ENCODE measurements at places on chromosomes 4 and X.

DNA sequence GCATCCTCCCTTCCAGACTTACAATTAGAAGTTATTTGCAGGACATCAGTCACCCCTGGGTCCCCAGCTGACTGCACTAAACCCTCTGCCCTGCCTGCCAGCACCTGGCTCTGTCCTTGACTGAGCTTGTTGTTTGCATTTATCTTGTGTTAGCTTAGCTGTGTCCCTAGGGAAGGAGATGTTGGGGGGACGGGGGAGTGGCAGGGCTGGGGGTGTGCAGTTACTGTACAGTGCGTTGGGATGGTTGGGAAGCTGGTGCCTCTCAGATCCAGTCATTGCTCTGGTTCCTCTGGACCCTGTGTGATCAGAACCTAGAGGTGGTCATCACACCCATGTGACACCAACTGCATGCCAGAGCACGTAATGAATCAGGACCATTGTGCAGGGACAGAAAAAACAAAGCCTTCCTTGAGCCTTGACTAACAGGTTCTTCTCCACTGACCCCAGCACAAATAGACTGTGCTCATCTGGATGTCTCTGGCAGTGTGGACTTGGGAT lies 32.7 kb upstream of the PROM1 start:
- DNase-seq, result peak; percentile 67

- DNase-seq, result no peak
These were observed 7.3 kb downstream of the TSR2 start for GRCh38 chrX:54447461-54447860.

DNA sequence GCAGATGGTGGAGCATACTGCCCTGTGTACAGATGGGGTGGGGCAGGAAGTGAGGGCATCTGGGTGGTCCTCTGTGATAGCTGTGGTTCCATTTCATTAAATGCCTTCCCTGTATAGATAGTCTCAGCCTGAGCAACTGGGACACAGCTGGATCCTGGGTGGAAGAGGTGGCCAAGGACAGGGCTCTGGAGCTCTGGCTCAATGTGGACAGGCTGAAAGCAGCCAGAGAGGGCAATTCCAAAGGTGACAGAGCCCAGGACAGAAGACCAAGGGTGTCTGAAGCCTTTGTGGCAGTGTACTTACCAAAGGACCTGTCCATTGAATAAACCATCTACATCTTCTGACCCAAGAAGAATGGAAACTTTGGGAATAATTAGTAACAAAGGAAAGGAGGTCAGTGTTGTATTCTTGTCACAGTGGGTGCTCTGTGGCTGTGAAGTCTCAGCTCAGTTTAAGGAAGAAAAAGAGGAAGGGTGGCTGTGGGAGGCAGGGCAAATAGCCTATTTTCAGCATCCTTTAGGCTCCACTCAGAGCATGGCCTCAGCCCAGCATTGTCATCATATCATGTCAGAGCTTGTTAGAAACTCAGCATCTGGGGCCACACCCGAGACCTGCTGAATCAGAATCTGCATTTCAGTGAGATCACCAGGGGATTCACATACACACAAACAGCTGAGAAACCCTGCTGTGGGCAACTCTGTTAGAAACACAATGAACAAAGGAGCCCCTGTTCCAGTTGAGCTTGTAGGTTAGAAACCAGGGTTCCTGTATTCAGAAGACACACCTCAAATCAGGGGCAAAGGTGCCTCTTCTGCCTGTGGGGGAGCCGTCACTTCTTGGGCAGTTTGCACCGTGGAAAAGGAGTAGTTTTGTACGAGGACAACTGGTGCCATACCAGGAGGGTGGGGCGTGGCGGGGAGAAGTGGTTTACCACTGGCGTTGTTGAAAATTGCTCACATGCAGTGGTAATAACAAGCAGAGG lies 168.6 kb downstream of the PTTG2 start:
- no peak for DNase-seq

DNA sequence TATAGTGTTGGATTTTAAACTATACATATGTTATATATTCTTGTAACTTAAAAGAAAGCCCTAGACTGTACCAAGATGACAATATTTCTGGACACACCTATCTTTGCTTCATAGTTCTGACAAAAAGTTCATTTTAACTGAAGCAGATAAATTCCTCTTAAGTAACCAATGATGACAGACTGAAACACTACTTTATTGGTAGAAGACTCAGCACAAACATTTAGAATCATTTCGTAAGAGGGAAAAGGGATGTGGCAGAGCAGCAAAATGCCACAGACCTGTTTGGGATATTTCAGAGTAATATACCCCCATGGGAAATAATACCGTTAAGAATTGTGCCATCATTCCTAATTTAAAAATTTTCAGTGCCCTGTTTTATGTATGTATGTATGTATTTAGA lies 56.2 kb downstream of the APOO start:
- DNase-seq, result no peak

- no peak for DNase-seq
These were observed 49.4 kb downstream of the ANXA3 start for GRCh38 chr4:78601013-78601412.

DNA sequence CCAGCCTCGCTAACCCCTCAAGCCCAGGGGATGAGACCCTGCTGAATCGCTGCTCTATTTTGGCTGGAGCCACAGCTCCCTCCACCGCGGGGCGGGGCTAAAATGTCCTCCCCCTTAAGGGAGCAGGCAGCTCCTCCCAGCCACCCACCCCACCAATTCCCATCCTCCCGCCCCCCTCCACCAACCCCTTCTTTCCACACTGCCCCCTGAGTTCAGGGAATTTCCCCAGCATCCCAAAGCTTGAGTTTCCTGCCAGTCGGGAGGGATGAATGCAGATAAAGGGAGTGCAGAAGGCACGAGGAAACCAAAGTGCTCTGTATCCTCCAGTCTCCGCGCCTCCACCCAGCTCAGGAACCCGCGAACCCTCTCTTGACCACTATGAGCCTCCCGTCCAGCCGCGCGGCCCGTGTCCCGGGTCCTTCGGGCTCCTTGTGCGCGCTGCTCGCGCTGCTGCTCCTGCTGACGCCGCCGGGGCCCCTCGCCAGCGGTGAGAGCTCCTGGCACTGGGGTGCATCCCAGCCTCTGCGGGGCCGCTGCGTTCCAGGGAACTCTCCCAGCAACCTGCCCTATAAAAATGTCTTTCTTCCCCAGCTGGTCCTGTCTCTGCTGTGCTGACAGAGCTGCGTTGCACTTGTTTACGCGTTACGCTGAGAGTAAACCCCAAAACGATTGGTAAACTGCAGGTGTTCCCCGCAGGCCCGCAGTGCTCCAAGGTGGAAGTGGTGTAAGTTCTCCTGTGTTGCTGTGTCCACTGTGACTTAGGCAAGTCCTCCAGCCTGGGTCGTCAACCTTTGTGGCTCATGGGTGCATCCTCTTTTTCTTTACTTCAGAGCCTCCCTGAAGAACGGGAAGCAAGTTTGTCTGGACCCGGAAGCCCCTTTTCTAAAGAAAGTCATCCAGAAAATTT lies at the start of gene CXCL6:
TSS of gene CXCL6 (plus strand) at position 306 of the 907 bp plus-strand sequence. CDS start at position 379, 73 bp downstream.
- DNase-seq, result no peak

DNA sequence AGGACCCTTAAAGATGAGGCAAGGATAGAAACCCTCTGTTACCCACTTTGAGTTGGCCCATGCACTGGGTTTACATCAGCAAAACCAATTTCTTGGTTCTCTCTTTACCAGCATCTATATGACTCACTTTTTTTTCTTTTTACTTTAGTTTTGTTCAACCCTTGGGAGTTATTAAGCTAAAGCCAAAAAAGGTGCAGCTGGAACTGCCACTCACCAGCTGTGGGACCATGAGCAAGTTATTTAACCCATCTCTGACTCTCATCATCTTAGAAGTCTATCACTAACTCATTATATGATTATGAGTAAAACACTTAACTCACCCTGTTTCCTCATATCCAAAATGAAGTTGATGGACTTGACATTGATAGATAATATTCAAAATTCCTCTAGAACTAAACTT lies 53.4 kb downstream of the GABRB1 start:
- DNase-seq, result no peak

DNA sequence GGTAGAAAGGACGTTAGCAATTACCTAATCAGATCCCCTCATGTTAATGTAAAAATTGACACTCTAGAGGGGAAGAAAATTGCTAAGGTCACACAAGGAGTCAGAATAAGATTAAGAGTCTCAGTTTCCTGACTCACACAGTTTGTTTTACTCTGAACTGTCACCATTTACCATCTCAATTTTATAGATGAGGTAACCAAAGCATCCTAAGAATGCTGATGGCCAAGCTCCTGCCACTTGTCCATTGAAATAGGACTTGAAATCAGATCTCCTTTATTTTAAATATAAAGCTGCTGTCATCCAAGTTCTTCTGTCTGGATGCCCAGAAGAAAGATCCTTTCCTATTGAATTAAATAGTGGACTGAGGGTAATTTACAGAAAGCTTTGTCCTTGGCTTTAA lies 114.8 kb upstream of the VAMP7 start:
- DNase-seq, result no peak

GRCh38 chr4:128461291-128462102 lies 173.9 kb upstream of the PGRMC2 start:
- no peak for DNase-seq

GRCh38 chr4:96150466-96150865 lies 310.6 kb downstream of the PDHA2 start:
- DNase-seq, result no peak

DNA sequence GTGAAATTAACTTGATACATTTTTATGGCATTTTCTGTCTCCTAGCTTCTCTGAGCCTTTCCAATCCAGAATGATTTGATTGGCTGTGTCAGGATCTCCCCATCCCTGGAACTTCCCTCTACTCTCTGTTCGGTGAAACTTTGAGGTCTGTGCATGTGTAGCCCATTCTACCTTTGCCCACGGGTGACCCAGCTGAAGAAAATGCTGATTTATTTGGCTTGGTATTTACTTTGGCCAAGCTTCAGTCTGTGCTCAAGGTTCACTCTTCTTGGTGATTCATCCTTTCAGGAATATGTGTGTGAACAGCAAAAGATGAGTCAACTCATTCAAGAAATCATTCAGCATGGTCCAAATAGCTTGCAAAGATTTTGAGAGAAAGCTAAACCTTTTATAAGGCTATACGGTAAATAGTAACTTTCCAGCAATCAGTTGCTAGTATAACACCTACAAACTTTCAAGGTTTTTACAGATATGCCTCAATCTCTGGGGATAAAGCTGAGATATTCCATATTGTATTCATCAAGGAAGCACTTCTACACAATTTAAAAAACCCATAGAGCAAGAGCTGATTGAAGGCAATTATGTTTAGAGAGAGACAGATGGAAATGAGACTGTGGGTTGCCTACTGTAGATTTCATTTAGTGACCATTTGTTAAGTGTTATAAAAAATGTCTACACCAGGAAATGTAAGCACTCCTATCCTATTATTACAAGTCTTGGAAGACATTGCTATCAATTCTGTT lies 233.9 kb upstream of the CXXC4 start:
- no peak for DNase-seq

DNA sequence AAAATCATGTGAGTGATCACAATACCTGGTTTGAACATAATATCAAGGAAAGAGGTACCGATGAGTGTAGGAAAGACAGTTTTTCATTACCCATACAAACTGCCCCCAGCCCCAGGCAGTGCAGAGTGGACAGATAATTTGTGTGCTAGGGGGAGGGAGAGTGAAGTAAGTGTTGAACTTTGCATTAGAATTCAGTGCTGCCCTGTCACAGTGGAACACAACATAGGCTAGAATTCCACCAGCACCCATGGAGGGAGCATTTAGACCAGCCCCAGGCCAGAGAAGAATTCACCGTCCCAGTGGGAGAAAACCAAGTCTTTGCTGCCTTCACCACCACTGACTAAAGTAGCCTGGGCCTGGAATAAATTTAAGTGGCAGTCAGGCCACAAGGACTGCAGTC lies 107.3 kb downstream of the SCLT1 start:
- no peak for DNase-seq

GRCh38 chrX:130482871-130483270 lies 81.1 kb downstream of the RBMX2 start:
- no peak for DNase-seq

- no peak for DNase-seq
These were observed 606.0 kb downstream of the BCOR start for GRCh38 chrX:39491548-39492297.

DNA sequence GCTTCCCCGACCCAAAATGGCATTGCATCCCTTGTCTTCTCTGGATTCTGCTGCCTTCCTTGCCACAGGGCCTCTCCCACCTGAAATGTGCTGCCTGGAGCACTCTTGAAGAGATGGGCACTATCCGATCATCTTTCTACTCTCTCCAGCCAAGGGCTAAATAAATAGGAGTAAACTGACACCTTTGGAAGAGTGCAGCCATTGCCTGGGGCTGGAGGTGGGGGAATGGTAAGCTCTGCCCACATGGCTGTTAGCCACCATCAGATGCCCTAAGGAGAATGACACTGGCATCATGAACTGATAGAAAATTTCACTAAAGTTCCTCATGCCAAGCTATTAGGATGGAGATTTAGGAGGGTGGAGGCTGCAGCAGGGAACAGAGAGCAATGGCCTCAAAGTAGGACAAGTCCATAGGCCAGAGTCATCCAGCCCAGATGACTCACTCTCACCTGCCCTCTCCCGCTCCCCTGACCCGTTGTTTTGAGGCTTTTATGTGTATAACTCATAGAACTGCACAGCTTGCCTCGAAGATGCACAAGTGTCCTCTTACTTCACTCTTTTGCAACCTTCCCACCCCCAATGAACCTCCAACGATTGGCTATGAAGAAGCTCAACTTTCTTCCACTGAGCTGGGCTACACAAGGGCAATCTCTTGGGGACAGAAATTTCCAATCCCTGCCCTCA lies 822 bp upstream of the PFKFB1 start:
- DNase-seq, result no peak

DNA sequence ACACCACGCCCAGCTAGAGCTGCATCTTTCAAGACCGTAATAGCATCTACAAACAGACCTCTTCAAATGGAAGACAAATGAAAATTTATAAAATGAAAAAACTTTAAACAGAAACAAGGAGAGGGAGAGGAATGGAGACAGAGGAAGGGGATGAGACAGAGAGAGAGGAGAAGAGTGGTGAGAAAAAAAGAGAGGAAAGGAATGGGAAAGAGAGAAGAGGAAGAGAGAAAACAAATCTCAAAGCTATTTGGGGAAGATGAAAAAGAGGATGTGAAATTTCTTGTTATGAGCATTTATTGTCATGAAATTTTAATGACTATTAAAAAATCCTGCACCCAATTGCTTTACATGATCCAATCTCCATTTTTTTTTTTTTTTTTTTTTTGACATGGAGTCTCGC lies 726.9 kb downstream of the GRID2 start:
- no peak for DNase-seq

GRCh38 chrX:111585337-111585736 lies 73.9 kb downstream of the SERTM2 start:
- DNase-seq, result no peak

GRCh38 chrX:115330498-115331168 lies 41.1 kb downstream of the LUZP4 start:
- no peak for DNase-seq

GRCh38 chrX:44227991-44228390 lies 115.5 kb downstream of the EFHC2 start:
- DNase-seq, result no peak

- DNase-seq, result no peak
These were observed 2456.4 kb downstream of the PCDH7 start for GRCh38 chr4:33176566-33176965.

GRCh38 chr4:88003261-88003660 lies 4.2 kb upstream of the PKD2 start:
- no peak for DNase-seq
